ENCODE measurements at places on chromosomes 13 and 19.

GRCh38 chr13:54573186-54573585 is 1544.6 kb downstream of the OLFM4 start:
- no peak for DNase-seq

- DNase-seq, result no peak
Measured at GRCh38 chr13:40876020-40876738, 86.8 kb downstream of the SLC25A15 start.

GRCh38 chr19:8478598-8478997 is 23.8 kb downstream of the PRAM1 start:
- DNase-seq, result no peak

DNA sequence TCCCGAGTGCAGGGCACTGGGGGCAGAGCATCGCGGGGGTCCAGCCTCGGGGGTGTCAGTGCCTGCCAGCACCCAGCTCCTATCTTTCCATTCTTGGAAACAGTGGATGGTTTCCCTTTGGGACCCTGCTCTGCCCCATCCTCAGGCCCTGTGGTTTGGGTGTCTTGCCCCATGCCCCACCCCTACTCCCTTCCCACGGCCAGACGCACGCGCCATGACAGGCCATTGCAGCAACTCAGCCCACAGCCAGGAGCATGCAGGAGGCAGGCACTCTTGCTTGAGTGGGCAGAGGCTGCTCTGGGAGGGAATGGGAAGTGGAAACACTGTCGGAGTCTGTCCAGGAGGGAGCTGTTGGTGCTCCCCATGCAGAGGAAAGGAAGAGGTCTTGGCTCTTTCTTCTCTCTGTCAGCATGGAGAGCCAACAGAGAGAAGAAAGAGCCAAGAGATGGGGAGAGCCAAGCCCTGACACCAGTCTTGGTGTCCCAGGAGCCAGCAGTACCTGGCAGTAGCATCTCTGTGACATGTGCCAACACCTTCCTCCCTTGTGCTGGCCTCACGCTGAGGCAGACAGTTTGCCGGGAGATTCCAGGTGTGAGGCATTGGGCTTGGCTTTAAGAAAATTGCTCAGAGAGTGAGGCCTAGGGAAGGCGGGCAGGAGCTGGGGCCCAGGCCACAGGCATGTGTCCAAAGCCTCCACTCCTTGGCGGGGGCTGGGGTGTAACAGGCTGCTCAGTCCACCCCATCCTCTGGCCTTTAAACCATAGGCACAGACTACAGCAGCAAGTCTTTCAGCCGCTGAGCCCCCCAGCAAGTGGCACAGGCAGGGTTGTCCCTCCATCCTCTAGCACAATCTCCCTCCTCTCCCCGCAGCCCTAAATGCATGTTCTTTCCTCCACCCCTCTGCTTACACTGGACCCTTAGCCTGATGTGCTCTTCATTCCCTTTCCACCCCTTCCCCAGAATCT is 86.7 kb upstream of the UQCRFS1 start:
- no peak for DNase-seq
